H54 (cell line): ENCODE measurements at places on chromosomes 5 and 9.

- no peak for DNase-seq
These were observed 43.0 kb downstream of the IL31RA start for GRCh38 chr5:55894135-55894534.

DNA sequence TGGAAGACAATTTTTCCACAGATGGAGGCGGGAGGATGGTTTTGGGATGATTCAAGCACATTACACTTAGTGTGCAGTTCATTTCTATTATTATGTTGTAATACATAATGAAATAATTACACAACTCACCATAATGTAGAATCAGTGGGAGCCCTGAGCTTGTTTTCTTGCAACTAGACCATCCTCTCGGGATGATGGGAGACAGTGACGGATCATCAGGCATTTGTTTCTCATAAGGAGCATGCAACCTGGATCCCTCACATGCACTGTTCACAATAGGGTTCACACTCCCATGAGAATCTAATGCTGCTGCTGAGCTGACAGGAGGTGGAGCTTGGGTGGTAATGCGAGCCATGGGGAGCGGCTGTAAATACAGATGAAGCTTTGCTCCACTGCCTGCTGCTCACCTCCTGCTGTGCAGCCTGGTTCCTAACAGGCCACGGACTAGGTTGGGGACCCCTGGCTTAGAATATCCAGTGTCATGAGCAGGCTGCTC, 1.6 kb downstream of the STKLD1 start:
- DNase-seq, result no peak

DNA sequence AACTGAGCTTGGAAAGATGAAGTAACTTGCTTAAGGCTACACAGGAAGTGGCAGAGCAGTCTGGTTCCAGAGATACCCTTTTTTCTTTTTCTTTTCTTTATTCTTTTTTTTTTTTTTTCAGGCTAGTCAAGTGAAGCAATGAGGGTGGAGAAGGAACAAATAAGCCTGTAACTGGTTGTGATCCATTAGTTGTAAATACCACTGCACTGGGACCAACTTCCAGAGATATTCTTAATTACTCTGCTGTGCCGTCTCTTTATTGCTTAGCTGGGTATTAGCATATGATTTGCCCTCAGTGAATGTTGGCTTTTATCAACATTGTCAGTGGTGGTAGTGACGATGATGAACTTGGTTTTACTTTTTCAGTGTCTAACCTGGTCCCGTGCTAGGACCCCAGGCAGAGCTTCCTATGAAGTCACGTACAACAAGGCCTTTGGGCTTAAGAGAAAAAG, 26.7 kb downstream of the LNPEP start:
- DNase-seq, result no peak

DNA sequence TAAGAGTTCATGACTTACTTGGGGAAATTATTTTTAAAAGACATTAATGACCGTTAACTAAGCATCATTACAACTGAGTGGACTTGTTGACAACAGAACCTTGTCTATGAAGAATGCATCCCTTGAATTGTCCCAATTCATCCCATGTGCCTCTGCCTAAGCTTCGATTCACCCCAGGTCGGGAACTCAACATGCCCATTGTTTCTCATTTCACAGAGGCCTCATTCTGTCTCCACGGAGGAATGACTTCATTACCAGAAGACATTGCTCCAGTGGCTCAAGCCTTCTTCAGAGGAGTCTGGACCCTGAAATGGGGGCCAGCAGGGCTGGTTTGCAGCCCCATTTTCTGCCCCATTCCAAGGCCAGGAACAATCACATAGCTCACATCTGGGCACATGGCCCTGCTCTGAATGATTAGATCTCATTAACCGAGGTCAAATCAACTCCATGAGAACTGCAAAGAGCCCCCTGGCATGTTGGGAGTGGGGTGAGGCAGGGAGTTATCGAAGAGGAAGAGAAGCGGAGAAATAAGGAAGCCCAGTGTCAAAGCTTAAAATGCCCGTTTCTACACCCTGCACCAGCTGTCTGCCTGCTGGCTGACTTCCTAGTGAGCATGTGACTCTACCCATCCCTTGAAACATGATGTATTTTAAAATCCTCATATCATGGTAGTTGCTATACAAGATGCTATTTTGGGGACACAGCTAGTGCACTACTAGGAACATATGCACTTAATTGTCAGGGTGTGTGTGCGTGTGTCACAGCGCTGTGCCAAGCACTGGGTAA, 137.3 kb downstream of the LHFPL2 start:
- DNase-seq, result no peak

GRCh38 chr5:42507451-42508097, 84.3 kb downstream of the GHR start:
- no peak for DNase-seq

DNA sequence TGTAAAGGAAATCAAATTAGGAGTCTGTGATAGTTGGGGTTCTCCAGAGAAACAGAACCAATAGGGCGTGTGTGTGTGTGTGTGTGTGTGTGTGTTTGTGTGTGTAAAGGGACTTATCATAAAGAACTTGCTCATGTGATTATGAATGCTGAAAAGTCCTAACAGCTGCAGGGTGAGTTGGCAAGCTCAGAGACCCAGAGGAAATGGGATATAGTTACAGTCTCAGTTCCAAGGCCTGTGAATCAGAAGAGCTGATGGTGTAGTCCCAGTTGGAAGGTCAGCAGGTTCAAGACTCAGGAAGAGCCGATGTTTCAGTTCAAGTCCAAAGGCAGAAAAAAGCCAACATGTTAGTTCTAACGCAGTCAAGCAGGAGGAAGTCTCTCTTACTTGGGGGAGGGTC, 214.2 kb downstream of the ELAVL2 start:
- DNase-seq, result no peak

- DNase-seq, result no peak
These were observed 131.2 kb downstream of the SLIT3 start for GRCh38 chr5:169169783-169170182.

DNA sequence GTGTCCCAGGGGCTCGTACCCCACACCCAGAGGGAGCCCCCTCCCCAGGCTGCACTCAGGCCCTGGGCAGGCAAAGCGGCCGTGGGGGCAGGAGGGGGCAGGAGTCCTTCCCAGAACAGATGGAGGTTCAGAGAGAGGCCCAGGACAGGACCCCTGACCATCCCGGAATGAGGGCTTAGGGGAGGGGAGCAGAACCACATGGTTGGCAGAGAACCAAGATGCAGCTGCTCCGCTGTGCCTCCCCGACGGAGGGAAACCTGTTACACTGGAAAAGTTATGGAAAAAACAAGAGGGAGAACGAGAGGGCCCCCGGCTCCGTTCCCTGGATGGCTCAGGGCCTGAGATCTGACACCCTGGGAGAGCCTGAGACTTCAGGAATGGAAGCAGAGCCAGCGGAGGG, 22.7 kb downstream of the SLC12A7 start:
- DNase-seq, result no peak

DNA sequence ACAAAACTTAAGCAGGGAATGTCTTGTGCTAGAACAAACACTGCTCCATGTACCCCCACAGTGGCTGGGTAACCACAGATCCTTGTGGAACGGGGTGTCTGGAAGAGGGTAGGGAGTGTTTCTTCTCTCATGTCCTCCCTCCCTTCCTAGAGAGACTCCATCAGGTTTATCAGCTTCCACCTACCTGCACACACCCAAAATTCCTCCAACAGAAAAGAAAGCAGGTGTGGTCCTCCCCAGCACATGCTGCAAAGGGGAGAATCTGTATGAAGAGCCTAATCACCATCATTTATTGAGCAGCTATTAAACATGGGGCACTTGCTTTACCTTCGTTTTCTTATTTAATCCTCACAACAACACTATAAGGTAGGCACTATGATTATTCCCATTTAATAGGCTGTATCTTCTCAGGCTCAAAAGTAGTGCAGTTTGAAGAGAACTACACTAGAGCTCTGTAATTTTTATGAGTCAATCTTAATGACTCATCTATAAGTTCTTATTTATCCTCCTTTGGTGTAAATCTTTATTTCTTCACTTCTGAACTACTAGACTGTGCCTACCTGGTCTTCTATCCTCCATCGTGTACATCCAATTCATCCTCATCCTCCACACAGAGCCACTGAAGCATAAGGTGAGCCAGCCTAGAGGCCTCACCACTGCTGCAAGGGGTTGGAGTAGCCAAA, 31.6 kb downstream of the C9orf40 start:
- no peak for DNase-seq

GRCh38 chr5:25713259-25713658, 1068.5 kb upstream of the CDH10 start:
- DNase-seq, result no peak

DNA sequence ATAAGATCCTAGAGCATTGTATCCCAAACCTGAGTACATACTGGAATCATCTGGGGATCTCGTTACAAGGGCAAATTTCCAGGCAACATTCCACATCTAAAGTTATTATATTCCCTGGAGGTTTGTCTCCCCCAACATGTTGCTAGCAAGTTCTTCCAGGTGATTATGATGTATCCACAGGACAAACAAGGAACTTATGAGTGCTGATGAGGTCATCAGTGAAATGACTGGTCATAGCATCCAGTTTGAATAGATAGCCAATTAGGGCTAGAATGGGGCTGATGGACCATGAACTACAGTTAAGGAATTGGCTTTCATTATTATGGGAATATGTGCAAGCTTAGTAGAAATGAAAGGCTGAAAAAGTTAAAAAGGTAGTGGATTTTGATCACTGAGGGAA, 115.2 kb downstream of the CWC27 start:
- no peak for DNase-seq

GRCh38 chr5:13930541-13931171, 13.8 kb downstream of the DNAH5 start:
- no peak for DNase-seq

GRCh38 chr9:35026671-35027070, 37.1 kb downstream of the DNAJB5 start:
- no peak for DNase-seq

- DNase-seq, result no peak
These were observed 52.4 kb downstream of the ERGIC1 start for GRCh38 chr5:172886476-172886875.

DNA sequence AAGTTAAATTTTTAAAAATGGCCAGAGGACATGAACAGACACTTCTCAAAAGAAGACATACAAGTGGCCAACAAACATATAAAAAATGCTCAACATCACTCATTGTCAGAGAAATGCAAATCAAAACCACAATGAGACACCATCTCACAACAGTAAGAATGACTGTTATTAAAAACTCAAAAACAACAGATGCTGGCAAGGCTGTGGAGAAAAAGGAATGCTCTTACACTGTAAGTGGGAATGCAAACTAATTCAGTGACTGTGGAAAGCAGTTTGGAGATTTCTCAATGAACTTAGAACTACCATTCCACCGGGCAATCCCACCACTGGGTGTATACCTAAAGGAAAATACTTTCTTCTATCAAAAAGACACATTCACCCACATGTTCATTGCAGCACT, 168.5 kb upstream of the PIK3R1 start:
- DNase-seq, result no peak

DNA sequence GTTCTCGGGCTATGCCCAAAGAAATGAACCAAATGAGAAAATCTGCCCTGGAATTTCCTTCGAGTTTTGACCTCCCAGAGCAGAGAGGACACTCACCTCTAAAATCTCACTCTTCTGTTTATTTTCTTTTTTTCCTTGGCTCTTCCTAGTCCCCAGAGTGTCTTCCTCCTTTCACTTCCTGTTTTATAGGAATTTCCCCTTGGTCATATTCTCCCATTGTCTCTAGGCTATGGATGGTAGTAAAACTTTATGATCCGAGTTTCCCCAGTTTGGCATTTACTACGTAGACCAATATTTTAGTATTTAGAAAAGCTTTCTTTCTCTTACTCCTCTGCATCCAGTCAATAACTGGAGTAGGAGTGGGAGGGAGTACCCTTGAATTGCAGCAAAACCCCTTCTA, 354.5 kb upstream of the ZNF608 start:
- no peak for DNase-seq

DNA sequence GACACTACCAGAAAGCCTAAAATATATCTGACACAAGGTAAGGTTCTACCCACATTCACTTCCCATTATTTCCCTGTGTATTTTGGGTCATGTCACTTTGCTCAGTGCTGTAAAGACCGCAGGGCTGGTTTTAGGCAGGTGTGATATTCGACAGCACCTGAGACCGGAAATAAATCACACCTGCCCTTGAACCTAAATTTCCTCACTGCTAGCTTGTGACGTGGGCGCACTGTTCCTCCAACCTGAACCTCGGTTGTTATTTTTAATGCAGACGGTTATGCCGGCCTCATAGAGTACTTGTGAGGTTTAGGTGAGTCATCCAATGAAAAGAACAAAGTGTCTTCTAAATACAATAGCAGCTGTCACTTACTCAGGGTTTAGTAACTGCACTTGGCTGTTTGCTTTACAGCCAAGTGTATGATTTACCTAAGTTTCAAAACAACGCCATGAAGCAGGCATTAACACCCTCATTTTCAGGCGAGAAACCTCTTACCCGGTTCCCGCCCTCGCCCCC, 20.7 kb upstream of the ZNF782 start:
- DNase-seq, result peak; percentile 90

DNA sequence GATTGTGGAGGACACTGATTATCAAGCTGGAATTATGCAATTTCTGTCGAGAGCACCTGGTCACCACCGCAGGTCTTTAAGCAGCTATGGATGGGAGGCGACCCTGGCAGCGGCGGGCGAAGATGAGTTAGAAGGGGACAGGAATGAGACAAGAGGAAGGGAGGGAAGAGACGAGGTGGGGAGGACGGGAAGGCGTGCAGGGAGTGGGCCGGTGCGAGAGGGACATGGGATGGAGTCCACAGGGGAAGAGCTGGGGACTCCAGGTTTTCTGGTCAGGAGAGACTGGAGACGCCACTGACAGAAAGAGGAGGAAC, 192.3 kb downstream of the MELK start:
- DNase-seq, result no peak

- DNase-seq, result no peak
These were observed 500.1 kb downstream of the ENC1 start for GRCh38 chr5:74140409-74140808.

DNA sequence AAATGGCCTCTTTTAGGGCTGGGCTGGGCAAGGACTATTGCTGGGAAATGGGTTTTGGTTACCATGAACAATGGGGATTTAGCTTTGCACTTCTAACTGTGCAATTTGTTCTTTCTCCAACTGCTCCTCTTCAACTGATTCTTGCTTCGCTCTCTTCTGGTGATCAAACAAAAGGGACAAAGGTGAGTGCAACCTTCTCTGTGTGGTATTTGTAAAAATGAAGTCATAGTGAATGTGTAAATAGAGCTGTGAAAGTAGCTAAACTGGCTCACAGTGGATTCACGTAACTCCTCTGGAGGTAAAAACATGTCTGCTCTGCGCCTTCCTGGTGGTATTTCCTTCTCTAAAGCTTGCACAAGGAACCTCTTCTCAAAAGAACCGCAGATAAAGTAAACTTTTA, 20.9 kb upstream of the SPINK14 start:
- no peak for DNase-seq
